ENCODE measurements at places on chromosomes 1 and 21.

- no peak for DNase-seq
Observed at GRCh38 chr1:183515002-183515689, 42.8 kb downstream of the SMG7 start.

GRCh38 chr1:219537223-219537631 lies 75.7 kb downstream of the ZC3H11B start:
- no peak for DNase-seq

- DNase-seq, result no peak
Observed at GRCh38 chr1:112399456-112399855, 3.4 kb downstream of the CTTNBP2NL start.

DNA sequence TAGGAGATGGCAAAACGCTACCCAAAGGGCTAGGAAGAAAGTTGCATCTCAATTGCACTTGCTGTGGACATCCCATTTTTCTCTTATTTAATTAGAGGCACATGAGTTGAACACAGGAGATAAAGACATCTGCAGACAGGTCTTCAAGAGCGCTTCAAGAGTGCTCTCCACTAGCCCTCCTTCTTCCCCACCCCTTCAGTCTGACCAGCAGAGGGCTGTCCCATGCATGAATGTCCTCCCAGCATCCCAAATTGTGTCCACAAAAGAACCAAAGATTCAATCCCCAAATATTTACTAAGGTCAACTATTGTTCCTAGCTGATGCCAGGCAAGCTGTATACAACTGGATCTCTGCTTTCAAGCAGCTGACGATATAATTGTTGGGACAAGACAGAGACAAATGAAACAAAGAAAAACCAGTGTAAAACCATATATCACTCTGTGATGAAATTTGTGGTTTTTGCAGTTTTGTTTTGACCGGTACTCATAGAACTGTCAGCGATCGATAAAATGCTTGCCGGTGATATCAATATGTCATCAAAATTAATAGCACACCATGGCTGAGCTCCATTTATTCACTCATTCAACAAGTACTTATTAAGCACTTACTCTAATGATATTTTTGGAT lies 174.2 kb downstream of the TNR start:
- no peak for DNase-seq

DNA sequence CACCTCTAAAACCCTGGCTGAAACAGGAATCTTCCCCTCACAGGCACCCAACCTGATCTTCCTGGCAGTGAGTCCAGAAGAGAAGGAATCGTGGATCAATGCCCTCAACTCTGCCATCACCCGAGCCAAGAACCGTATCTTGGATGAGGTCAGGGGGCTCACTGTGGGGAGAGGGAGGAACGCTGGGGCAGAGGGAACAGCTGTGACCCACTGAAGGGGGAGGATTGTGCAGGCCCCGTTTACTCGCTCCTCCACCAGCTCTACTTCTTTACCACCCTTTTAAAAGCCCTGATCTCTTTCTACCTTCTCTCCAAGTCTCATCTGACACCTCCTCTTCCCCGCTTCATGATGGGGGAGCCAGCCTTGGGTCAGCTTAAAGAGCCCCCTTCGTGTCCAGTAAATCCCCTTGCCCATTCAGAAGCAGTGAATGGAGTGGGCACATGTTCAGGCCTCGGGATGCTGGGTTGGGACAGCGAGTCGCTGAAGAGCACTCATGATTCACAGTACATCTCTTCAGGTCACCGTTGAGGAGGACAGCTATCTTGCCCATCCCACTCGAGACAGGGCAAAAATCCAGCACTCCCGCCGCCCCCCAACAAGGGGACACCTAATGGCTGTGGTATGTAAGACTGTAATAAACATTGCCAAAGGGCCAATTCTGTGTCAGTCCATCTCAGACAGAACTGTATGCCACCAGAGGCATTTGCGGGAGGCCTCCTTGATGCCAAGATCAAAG lies 7.3 kb downstream of the PLEKHO1 start:
- DNase-seq, result no peak

- no peak for DNase-seq
Observed at GRCh38 chr1:236143104-236143948, 987 bp downstream of the GPR137B start.
